ENCODE measurements at places on chromosomes 13 and 19.

- DNase-seq: no peak
Observed at GRCh38 chr19:46537136-46538097, 41.8 kb upstream of the PNMA8B start.

DNA sequence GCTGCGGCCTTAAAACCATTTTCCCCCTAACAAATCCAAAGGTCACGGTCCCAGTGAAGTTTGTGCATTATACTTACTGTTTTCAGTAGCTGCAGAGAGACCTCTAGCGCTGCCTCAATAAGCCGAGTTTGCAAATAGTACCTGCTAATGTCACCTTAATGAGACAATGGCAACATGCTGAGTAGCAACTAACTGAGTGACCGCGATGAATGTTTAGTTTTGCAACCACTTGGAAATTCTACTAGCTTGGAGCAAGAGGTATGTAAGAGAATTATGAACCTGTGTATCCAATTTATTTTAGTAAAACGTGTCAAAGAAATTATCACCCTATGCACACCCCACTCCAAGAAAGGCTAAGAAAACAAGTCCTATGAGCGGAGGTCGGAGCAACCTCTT is 1.2 kb downstream of the KPNA3 start:
- DNase-seq: peak; percentile 71

DNA sequence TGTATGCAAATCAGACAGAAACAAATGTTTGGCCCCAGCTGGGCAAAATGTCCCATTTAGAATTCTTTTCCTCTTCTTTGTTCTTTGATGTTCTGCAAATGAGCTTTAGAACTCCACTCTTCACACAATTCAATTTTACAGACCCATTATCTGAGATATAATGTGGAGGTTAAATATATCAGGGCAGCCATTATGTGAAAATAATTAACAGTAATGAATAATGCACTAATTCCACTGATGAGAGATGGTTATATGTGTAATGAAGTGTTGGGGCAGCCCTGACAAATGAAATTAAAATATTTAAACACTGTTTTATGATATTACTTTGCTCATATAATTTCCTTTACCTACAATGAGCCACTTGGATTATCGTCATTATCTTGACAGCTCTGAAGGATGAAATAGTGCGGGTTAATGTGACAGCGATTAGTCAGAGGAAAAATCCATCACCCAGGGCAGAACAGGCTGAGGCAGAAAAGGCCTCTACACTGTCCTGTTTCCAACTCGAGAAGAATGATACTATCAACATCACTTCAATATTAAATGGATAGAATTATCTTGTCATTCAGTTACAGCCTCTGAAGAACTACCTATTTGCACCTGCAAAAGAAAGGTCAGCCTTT is 321.1 kb downstream of the RBM26 start:
- DNase-seq: no peak

DNA sequence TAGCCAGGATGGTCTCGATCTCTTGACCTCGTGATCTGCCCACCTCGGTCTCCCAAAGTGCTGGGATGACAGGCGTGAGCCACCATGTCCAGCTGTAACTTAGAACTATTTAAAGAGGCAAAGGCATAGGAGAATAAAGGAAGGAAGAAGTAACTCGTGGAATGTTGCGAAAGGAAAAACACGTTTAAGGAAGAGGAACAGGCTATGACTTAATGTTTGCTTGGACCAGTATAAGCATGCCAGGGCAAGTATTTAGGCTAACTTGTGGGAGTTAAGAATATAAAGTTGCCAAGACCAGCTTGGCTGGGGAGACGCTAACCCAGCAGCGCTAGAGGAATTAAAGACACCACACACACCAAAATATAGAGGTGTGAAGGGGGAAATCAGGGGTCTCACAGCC is 33.5 kb downstream of the ZNF844 start:
- no peak for DNase-seq

GRCh38 chr13:98652276-98652675 is 75.4 kb upstream of the STK24 start:
- DNase-seq: no peak

DNA sequence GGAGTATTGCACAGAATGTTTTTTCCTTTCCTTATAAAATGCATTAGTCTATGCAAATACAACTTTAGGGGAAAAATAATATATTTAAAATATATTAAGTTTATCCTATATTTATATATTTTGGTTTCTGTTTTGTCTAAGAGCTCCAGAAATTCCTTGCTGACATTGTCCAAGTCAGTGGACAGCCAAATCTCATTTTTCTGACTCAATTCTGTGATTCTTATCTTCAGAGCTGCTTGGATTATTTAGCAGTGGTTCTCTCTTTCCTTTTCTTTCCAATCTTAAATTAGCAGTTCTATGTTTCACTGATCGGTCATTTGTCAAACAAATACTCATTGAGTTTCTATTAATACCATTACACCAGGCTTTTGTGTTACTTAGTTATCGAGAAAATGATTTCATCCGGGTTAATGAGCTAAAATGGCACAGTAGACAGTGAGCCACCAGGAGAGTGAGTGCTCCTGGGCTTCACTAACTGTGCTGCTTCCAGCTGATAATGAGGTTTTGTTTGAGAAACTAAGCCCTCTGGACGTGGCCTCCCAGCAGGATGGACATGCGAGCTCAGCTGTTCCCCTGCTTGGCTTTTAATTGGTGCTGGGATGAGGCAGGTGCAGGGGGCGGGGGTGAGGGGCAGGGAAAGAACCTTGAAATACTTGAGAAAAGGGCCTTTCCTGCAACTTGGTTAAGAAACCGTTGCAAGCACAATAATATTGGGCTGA is 44.0 kb downstream of the ATP11A start:
- no peak for DNase-seq

GRCh38 chr19:39293394-39293793 is 2.8 kb upstream of the IFNL1 start:
- DNase-seq: no peak

DNA sequence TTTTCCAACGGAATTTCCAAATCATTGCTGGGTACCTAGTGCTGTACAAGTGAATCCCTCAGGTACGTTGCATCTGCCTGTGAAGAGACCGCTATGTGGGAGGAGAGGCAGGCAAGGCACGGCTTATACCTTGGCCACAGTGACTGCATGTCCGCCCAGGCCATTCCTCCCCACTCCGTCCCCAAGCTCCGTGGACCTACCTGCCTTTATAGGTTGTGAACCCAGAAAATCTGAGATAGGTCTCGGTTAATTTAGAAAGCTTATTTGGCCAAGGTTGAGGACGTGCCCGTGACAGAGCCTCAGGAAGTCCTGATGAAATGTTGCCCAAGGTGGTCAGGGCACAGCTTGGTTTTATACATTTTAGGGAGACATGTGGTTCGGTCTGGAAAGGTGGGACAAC is 218.5 kb upstream of the TSHZ3 start:
- no peak for DNase-seq

DNA sequence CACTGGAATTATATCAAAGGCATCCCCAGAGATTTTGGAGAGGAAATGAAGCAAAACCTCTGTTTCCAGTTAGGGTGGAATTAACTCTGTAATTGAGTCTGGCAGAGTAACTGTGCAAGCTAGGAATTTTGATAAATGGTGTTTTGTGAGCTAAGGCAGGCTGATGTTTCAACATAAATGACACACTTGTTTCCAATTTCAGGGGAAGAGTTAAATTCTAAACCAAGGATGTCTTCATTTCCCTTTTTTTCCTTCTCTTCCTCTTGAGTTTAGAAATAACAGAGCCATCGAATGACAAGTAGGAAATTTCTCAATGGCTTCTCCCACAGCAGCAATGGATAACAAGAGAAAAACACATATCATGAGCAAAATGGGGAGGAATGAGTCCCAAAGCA is 131.2 kb downstream of the IRS2 start:
- no peak for DNase-seq

GRCh38 chr13:33490461-33491327 is 205.1 kb upstream of the STARD13 start:
- DNase-seq: no peak

DNA sequence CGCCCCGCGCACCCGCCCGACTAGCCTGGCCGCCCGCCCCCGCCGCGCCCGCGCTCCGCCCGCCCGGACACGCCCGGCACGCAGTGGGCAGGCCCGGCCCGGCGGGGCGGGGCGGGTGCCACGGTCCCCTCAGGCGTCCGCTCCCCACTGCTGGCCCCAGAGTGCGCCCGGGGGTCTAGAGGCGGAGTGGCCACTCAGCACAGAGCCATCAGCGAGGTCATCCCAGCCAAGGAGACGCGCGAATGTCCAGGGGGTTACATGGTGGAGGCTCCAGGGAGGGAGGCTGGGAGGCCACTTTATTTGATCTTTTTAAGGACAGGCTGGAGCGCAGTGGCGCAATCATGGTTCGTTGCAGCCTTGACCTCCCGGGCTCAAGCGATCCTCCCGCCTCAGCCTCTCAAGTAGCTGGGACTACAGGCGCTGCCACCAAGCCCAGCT is 236 bp upstream of the TINCR start:
- DNase-seq: no peak

DNA sequence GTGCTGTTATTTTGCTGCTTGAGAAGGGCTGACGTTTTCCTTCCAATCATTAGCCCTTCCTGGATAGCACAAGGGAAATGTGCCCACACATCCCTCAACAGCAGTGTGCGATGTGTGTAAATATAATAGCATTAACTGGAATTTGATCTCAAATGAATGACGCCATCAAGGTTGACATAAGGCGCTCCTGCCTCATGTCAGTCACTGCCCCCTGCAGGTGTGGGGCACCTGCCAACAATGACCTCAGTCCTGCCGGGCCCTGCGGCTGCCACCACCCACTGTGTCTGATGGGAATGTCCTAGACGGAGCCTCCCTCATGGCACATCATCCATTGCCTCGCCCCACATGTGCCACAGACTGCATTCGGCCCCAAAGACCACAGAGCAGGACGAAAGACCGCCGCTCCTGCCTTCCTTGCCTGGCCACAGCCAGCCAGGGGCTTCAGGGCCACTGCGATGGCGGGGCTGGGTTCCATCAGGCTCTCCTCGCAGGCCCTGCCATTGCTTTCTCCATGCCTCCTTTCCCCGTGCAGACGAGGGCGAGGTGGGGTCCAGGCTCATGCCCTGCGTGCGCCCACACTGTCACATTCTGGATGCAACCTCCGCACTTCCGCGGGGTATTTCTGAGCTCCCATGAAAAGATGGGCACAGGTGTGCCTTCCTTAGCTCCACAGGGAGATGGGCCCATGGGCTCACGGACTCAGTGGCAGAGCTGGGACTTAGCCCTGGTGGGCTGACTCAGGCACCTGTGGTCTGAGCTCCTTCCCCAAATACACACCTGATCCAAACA is 146.7 kb downstream of the SOX1 start:
- DNase-seq: peak; percentile 93

All from right lobe of liver (tissue), 6 donors.